ENCODE measurements at places on chromosomes 3 and 15.

- peaks cover 2% of the 10 kb centered on the region for H3K27me3 ChIP-seq
- no peak overlapping the region for H3K4me3 ChIP-seq
- no peaks in the 10 kb centered on the region for H3K4me1 ChIP-seq
These were observed 160.2 kb downstream of the SERPINI1 start for GRCh38 chr3:167895684-167896083.

GRCh38 chr3:138114988-138115971 is at the start of gene DZIP1L:
DZIP1L (minus strand) TSS chr3:138115608; CDS start chr3:138103971, 11,637 bp downstream.
- H3K36me3 ChIP-seq = peaks cover 7% of the 10 kb centered on the region
- H3K4me1 ChIP-seq = peaks cover 35% of the 10 kb centered on the region

GRCh38 chr3:66480666-66481065 is 20.2 kb downstream of the LRIG1 start:
- DNase-seq = no peak
- no peaks in the 10 kb centered on the region for H3K27me3 ChIP-seq
- peaks cover 3% of the 10 kb centered on the region for H3K36me3 ChIP-seq

DNA sequence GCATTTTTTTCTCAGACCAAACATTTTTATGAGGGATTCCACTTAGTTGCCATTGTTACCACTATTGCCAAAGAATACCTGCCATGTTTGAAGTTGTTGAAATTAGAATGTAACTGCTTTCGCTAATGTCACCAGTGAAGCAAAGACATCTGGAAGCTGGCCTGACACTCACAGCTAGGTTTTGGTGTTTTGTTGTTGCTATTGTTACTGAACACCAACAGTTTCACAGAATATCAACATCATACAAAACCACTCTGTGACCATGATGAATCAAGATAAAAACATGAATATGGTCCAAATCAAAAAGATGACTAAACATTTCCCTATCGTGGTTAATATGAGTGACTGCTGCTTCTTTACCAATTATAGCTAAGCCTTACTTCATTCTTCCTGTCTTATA is 6.9 kb upstream of the CFAP20DC start:
- DNase-seq = no peak
- H3K27ac ChIP-seq = no peak overlapping the region
- no peaks in the 10 kb centered on the region for H3K36me3 ChIP-seq

DNA sequence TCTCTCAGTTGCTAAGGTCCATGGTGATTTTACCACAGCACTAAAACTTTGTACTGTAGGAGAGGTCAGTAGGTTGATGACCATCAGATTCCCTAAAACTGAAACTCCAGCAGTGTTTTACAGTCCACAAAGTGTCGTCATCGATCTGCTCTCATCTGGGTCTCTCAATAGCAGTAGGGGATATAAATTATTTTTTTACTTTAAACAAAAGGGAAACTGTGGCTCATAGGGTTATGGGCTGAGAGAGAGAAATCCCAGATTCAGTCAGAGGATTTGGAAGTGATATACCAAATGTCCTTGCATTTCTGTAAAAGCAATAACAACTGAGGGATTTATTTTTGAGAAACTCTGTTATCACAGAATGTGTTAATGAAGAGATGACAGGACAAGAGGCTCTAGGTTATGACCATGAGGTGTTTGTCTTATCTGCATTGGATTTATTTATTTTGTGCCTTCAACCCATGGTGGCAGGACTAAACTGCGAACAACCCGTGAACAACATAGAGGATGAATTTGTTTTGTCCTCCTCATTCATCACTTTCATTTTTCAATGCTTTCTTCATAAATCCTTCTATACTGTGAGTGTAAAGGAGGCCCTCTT is 869.7 kb downstream of the OTOL1 start:
- H3K4me3 ChIP-seq = no peak overlapping the region
- no peak for DNase-seq
- no peak overlapping the region for H3K27ac ChIP-seq

DNA sequence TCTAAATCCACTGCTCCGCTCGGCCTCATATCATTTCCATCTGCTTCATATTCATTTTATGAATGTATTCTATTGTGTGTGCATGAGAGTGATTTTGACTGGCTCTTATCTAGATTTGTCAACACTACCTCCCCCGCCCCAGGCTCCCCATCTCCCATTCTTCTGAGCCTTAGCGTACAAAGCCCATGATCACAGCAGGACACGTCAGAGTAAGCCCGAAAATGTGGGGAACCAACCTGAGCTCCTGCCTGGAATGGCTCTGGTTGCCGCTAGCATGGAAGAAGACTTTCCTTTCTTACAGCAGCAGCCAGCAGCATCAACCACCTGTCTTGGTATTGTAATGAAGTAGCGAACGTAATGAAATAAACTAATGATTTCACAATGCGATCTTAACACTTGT is 61.4 kb downstream of the GABRB3 start:
- H3K4me1 ChIP-seq = no peaks in the 10 kb centered on the region
- no peaks in the 10 kb centered on the region for H3K27me3 ChIP-seq
- H3K36me3 ChIP-seq = no peaks in the 10 kb centered on the region
- no peak overlapping the region for H3K27ac ChIP-seq
- no peak for DNase-seq

DNA sequence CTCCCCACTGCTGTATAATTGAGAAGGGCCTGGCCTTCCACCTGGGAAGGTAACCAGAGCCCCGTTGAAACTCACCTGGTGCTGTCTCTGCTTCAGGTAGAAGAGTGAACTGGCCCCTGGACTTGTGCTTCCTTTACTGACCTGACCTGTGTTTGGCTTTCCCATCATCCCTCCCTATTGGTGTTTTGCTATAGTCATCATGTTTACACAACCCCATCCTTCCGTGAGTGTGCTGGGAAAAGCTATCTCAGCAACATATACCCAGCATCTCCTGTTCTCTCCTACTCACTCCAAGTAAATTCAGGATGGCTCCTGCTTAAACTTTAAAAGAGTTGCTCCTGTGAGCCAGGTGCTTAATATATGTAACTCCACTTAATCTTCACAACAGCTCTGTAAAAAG is 77.2 kb upstream of the TSC22D2 start:
- H3K27me3 ChIP-seq = no peaks in the 10 kb centered on the region
- peaks cover 10% of the 10 kb centered on the region for H3K4me1 ChIP-seq
- no peak overlapping the region for H3K4me3 ChIP-seq
- no peak overlapping the region for H3K27ac ChIP-seq
